Kidney (tissue), 22 donors: ENCODE measurements at places on chromosomes 7 and 10. TPM values are rescaled to one million over a fixed set of nuclear protein-coding genes. Genes with fewer than 3 reads are reported as not detected.

Gene LRRD1
- total RNA-seq: 0.25 TPM

DNA sequence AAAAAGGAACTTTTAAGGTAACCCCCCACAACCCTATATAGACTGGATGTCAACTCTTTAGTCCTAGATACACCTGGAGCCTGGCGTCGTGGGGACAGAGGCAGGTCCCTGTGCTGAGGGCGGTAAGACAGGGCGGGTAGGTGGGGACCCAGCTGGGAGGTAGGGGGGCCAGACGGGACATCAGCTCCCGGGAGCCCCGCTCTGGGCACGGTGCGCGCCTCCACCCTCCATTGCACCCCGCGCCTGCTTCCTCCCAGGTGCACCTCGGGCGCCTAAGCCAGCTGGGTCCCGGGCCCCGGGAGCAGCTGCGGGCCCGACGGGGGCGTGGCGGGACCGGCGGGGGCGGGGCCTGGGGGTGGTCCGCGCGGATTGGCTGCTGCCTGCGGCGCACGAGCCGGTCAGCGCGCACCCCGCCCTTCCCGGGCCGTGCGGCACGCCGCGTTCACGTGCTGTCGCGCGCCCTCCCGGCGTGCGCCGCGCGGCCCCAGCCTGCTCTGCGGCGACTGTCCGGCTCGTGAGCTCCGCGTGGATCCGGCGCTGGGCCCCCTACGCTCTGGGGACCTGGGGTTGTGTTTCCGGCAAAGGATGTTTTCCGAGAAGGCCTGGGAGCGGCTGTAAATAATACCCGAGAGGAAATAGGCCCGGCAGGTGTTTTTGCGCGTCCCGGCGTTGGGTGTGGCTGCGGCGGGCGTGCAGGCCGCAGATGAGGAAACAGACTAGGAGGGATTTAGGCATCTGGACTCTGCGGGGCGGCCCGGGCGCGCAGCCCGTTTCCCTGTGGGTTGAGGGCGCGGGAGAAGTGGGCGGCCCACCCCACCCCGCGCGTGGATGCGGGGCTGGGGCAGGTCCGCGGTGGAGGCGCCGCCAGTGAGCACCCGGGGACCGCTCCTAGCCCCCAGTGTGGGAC lies 39.1 kb upstream of the PFKFB3 start:
- no peaks in the 10 kb centered on the region for H3K27me3 ChIP-seq
- peak; percentile 96 for DNase-seq
- peaks cover 2% of the 10 kb centered on the region for H3K36me3 ChIP-seq
- H3K4me1 ChIP-seq: no peaks in the 10 kb centered on the region

Gene PITX3
- not detected for total RNA-seq

- H3K27me3 ChIP-seq: no peaks in the 10 kb centered on the region
- DNase-seq: no peak
- H3K4me3 ChIP-seq: no peak overlapping the region
Observed at GRCh38 chr10:80561950-80562349, 24.2 kb downstream of the SH2D4B start.

Gene LGI1
- not detected for total RNA-seq

DNA sequence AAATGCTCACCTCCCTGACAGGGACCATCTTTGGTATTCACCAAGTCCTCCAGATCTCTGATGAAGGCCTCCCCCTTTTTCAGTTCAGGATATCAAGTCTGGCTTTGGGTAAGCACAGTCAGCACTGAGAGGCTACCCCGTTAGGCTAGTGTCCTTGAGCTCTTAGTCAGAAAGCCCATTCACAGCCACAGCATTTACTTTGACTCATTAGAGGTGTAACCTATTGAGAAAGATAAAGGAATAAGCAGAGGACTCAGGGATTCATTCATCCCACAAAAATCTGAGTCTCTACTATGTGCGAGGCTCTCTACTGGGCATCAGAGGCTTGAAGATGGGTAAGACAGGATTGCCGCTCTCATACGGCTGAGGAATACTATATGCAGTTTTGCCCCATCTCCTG lies 14.0 kb upstream of the RAMP3 start:
- H3K4me1 ChIP-seq: no peaks in the 10 kb centered on the region
- no peak overlapping the region for H3K4me3 ChIP-seq
- no peaks in the 10 kb centered on the region for H3K36me3 ChIP-seq
- no peak overlapping the region for H3K27ac ChIP-seq
- no peak for DNase-seq

DNA sequence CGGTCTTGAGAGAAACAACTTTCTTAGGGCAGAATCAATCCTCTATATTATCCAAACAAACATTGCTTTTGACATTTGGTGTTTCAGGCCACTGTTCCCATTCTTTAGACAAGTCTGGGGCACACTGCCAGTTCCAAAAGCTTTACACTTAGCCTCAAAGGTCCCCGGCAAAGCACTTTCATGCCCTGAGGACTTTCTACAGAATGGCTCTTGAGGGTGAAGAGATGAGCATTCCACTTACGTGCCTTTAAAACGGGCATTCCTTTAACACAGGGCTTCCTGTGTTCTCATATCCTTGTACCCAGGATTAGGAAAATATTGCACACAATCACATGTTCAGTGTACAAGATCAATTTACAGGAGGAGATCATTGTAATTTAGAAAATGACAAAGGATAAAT lies 13.1 kb upstream of the TMEM213 start:
- no peak overlapping the region for H3K4me3 ChIP-seq
- H3K36me3 ChIP-seq: no peaks in the 10 kb centered on the region
- no peaks in the 10 kb centered on the region for H3K27me3 ChIP-seq
- H3K27ac ChIP-seq: no peak overlapping the region
- no peaks in the 10 kb centered on the region for H3K4me1 ChIP-seq
- DNase-seq: no peak

DNA sequence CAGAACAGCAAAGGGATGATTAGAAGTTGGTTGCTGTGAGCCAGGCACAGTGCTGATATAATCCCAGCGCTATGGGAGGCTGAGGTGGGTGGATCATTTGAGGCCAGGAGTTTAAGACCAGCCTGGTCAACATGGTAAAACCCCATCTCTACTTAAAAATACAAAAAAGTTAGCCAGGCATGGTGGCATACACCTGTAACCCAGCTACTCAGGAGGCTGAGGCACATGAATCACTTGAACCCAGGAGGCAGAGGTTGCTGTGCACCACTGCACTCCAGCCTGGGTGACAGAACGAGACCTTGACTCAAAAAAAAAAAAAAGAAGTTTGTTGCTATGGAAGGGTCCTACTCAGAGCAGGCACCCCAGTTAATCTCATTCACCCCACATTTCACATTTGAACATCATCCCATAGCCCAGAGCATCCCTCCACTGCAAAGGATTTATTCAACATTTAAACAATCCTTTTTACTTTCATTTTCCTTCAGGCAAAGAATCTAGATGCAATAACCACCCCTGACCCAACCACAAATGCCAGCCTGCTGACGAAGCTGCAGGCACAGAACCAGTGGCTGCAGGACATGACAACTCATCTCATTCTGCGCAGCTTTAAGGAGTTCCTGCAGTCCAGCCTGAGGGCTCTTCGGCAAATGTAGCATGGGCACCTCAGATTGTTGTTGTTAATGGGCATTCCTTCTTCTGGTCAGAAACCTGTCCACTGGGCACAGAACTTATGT lies 4.1 kb downstream of the IL6 start:
- no peak for DNase-seq
- H3K27ac ChIP-seq: no peak overlapping the region
- H3K36me3 ChIP-seq: no peaks in the 10 kb centered on the region
- H3K4me3 ChIP-seq: no peak overlapping the region
- no peaks in the 10 kb centered on the region for H3K27me3 ChIP-seq
- peaks cover 6% of the 10 kb centered on the region for H3K4me1 ChIP-seq

GRCh38 chr7:117776224-117776623 lies 97.0 kb downstream of the CTTNBP2 start:
- no peak overlapping the region for H3K4me3 ChIP-seq
- H3K27ac ChIP-seq: no peak overlapping the region
- H3K36me3 ChIP-seq: no peaks in the 10 kb centered on the region
- no peak for DNase-seq

- H3K27ac ChIP-seq: no peak overlapping the region
- H3K27me3 ChIP-seq: no peaks in the 10 kb centered on the region
- no peaks in the 10 kb centered on the region for H3K4me1 ChIP-seq
- H3K36me3 ChIP-seq: no peaks in the 10 kb centered on the region
Observed at GRCh38 chr10:51075043-51075872, 971 bp downstream of the PRKG1 start.

DNA sequence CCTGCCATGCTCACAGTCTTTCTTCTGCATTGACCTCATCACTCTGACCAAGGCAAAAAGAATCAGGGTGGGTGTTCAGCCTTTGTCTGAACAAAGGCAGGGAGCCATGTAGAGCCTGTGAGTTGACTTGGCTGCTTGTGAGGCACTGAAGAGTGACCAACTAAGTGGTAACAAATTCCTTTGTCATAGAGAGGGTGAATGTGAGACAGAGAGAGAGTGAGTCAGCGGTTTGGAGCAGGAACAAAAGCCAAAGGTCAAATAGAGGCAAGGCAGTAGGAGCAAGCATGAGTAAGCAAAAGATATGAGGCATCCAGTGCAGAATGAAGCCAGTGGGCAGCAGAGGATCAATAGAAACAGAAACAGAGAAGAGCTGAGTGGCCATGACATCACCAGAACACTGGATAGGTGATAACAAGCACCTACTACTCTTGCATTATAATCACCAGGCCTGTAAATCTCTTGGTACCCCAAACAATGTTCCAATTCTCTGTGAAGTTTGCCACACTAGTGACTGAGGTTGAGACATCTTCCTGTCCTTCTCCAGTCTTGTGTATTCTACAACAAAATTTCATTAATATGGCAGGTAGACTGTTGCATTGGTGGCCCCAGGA lies 116.2 kb upstream of the LAMB4 start:
- peak; percentile 46 for DNase-seq
- H3K4me1 ChIP-seq: peaks cover 14% of the 10 kb centered on the region
- H3K27me3 ChIP-seq: no peaks in the 10 kb centered on the region
- peak overlapping the region; percentile 0 for H3K4me3 ChIP-seq
- H3K36me3 ChIP-seq: no peaks in the 10 kb centered on the region
